NCI-H2171 (cell line): ENCODE measurements at places on chromosomes 7 and 10.

GRCh38 chr10:43340619-43341018 is 30.8 kb upstream of the FXYD4 start:
- DNase-seq, result no peak

DNA sequence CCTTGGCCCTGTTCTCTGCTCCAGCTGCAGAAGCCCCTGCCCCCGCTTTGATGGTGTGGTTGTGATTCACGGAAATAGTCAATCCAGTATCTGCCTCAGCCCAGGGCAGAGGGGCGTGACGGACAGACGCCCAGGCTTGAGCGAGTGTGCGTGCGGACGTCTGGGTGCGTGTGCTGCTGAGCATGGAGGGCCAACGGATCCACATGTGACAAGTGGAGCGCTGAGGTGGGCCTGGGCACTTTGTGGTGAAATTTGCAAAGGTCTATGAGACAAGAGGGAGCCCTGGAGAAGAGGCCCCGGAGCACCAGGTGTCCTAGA is 94.4 kb downstream of the WDR37 start:
- no peak for DNase-seq

- no peak for DNase-seq
Observed at GRCh38 chr7:42831006-42831717, 80.7 kb downstream of the C7orf25 start.

DNA sequence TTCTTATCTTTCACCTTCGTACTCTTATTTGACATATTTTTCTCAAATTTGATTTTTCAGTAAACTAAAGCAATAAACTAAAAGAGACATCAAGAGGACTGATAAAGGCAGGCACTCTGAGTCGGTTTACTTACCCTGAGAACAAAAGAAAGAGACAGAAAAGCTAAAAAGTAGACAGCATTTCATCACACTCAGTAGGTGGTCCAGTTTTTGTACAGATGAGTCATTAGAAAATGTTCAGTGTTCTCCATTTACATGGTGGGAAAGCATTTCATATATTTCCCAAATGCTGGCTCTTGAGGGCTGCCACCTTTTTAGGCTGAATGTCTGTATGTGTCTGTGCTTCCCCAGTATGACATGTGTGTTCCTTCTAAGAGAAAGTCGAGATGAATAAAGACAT is 52.7 kb downstream of the NHLRC2 start:
- DNase-seq, result no peak
